ENCODE measurements at places on chromosomes 5 and 9. TPM values are rescaled to one million over a fixed set of nuclear protein-coding genes. Genes with fewer than 3 reads are reported as not detected.

GRCh38 chr9:104750185-104750767 lies 2.8 kb downstream of the NIPSNAP3A start:
- DNase-seq, result no peak

DNA sequence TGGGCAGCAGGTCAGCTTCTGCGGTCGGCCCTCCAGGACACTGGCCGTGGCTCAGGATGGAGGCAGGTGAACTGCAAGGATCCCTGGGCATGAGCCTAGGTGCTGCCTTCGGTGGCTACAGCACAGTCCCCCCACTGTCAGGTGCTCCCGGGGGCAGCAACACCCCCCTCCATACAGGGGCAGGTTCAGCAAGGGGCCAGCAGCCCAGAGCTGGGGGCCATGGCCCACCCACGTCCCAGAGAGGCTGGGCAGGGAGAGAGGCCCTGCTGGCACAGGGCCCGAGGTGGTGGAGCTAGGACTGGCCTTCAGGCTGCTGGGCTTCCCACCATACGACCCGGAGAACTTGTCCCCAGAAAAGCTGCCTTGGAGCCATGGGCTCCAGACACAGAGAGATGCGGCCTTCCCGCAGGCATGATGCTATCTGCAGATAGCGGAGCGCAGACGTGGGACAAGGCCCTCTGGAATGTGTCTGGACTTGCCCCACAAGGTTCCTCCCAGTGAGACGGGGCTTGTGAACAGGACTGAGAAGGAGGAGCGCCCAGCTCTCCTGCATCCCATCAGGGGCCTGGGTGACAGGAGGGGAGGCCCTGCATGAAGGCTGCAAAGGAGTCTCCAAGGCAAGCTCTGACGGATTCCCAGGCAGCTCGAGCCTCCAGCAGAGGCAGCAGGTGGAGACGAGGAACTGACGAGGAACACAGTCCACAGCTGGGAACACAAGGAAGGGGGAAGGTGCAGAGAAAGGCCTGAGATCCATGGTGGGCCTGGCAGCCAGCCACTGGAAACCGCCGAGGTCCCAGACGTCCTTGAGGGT lies 111.1 kb downstream of the VAV2 start:
- DNase-seq, result no peak

DNA sequence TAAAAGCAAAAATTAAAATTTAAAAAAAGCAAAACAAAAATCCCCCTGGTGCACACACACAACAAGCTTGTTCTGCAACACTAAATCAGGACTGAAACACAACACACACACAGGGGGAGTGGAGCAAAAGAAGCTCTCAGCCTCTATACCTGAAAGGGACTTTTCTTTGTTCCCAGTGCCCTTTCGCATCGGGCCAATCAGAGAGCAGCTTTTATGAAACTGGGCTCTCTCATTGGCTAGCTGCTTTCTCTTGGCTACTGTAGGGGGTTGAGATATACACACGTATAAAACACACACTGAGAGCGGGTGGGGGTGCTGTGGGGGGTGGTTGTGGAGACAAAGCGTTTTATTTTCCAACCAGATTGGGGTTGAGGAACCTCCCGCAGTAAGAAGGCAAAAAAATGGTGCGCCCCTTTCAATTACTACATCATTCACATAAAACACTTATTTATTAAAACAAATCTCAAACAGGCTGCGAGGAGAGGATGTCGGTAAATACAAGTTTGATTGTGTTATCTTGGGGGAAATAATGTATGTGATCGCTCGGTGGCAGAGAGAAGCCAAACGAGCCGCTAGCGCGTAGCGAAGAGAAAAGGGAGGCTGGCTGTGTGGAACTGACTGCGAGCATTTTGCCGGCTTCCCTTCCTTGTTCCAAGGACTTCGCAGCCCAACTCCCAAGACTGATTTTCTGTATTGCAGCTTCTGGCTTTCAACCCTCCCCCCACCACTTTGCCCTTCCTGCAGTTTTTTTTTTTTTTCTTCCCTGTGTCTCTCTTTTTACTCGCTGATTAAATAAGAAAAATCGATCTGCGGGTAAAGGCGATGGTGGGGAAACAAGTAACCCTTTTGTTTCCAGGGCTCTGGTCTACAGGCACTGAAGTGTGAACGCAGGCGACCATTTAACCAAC lies 2.5 kb upstream of the ZNF608 start:
- no peak for DNase-seq

DNA sequence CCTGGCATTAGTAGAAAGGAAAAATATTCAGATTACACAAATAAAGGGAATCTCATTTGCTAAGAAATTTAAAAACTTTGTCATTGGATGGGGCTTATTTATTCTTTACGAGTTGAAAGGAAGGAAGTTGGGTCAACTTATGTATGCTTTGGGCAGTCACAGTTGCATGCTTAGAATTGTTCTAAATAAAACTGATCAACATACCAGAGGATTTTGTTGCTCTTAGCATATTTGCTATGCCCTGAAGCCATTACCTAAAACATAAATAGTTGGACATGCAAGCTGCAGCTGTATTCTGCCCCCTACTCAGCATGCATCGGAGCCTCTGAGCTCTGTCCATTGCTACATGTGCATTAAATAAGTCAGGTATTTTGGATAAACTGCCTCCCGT lies 172.7 kb upstream of the MEF2C start:
- no peak for DNase-seq

GRCh38 chr9:14236591-14236990 lies 77.3 kb downstream of the NFIB start:
- DNase-seq, result no peak

DNA sequence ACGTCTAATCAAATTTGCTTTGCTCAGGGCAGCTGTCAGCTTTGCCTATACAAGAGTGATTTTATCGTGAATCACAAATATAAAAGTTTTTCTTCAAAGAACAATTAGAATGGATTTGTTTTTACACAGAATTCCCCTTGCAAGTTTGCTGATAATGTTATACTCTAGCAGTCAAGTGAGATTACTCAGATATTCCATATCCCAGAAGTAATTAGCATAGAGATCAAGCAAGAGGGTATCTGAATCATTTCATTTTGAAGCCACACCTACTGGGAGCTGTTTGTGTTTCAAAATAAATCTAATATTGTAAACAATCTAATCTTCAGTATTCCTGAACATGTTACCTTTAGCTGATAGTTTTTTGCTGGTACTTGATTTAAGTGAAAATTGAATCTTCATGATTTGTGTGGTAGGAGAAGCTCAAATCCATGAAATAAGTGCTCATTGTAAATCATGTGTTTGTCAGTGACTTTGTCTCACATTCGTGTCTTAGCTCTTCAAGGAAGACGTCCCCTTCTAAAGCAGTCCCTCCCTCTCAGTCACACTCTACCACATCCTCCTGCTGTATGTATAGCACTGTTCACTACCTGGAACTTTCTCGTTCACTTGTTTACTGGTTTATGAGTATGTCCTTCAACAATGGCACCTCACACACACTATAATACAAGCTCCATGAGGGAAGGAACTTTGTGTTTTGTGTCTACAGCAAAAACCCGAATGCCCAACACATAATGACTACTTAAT lies 3.3 kb upstream of the TTC39B start:
- no peak for DNase-seq

GRCh38 chr5:56148453-56148971 lies 84.6 kb downstream of the ANKRD55 start:
- no peak for DNase-seq

DNA sequence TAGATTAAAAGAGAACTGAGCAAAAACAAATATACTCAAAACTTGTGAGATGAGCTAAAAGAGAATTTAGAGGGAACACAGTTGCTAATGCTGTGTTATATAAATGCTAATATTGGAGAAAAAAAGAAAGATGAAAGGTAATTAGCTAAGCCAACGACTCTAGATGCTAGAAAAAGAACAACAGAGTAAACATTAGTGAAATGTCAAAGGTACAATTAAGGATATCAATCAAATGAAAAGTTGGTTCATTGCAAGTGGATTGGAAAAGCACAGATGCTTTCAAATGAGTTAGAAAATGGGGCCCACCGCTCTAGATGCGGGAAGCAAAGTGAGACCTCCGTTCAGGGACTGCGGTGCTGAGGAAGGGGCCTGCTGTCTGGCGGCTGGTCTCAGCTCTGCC lies 17.9 kb upstream of the BARHL1 start:
- no peak for DNase-seq

DNA sequence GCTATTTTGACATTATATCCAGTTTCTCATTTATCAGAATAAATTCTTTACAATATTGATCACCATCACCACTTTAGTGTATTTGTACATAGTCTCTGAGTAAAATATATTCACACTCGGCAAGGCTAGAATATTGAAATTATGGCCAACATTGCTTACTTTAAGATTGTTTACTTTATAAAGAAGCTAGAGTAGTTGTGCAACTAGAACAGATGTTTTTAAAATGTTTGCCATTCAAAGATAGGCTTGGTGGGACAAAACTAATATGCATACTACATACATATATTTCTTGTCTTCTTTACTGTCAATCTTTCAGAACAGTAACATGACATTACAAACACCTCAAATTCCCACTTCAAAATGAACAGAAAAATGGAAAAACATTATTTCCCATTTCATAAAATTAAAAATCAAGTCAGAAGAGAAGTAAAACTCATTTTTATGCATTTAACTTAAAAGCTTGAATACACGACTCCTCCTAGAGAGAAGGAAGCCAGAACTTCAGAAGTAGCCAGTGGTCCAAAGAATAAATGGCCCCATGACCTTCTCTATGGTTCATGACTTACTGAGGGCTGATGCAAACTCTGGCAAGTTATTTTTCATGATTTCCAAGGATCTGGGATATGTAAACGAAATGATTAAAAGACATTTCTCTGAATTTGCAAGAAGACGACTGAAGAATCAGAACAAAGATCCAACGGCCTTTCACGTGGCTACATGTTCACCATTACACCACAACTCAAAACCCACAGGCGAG lies 14.1 kb downstream of the MTX3 start:
- no peak for DNase-seq

GRCh38 chr9:91403665-91404543 lies 19.7 kb downstream of the NFIL3 start:
- no peak for DNase-seq

The PDE6A gene
- not detected for total RNA-seq

The TSSK1B gene
- not detected for total RNA-seq

The LCN9 gene
- not detected for total RNA-seq

The PCDHA5 gene
- 0.10 TPM for total RNA-seq

The BAAT gene
- total RNA-seq, result not detected
